ENCODE measurements at places on chromosomes 1 and 21.

DNA sequence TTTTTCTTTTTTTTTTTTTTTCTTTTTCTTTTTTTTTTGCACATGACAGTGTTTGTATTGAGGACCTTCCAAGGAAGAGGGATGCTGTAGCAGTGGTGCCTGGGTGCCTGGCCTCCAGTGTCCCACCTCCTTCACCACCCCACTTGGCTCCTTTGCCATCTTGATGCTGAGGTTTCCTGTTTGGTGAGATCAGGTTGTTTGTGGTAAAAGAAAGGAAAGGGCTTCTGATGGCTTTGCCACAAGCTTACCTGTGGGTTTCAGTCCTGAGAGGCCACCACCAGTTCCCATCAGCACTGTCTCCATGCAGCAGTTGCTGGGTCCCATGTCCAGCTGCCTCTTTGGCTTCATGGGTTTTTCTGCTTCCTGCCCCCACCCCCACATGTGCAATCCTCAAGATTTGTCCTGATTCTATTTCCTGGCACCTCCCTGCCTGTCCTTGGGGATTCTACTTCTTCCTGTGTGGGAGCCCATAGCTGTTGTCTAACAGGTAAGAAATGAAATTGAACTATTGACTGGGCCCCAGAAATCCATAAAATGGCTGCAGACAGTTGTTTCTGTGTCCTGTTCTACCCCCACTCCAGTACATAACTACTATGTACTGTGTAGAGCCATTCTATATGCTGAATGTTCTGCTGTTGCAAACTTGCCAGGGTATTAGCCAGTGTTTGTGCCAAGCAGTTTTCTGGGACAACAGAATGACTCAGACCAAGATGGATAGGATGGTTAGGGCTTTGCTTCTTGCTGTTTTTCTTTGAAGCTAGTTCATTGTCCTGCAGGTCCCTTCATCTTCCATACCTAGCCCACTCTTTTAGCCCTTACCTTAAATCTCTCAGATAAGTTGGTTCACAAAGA is 4.2 kb upstream of the CCDC28B start:
- DNase-seq = no peak

DNA sequence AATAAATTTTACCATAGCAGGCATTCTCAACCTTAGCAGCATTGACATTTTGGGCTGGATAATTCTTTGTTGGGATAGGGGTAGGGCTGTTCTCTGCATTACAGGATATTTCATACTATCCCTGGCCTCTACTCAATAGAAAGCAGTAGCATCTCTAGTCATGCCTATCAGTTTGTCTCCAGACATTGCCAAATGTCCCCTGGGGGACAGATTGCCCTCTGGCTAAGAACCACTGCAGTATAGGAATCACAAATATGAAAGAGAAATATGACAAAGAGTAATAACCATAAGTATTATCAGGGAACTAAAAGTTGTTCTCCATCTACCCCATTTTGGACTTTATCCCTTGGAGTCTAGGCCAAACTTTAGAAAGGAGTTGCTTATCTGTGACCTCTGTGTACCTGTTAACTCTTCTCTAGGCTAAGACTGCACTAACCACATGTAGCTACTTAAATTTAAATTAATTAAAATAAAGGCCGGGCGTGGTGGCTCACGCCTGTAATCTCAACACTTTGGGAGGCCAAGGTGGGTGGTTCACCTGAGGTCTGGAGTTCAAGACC is 76.1 kb downstream of the AGO3 start:
- no peak for DNase-seq

DNA sequence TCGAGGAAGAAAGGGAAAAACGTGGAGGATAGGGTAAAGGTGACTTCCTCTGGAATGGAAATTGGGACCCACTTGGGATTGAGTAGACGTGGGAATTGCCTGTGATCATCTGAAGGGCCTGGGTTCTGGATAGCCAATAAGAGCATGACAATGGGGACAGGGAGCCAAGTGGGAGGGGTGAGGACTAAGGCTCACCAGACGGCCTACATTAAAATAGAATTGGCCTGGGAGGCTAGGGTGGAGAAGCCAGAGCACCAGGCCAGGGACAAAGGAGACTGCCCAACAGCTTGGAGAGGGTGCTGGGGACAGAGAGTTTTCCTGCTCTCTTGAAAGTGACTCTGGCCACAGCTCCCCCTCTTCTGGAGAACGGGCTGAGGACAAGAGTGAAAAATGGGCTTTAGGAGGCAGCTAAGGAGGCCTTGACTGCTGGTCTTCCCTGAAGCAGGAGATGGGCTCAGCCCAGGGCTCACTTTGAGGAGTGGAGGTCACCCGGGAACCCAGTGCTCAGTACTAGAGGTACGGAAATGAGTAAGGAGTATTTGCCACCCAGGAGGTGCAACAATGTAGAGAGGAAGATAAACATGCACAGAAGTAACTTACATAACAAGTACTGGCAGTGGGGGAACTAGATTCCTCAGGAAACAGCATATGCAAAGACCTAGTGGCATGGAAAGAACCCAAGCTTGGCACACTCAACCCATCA is 18.8 kb downstream of the INKA2 start:
- DNase-seq = no peak

GRCh38 chr1:78619446-78619802 is 824 bp upstream of the IFI44L start:
- DNase-seq = no peak

GRCh38 chr1:221439008-221439746 is 302.7 kb downstream of the DUSP10 start:
- peak; percentile 85 for DNase-seq

GRCh38 chr1:150708595-150708994 is 11.6 kb upstream of the GOLPH3L start:
- no peak for DNase-seq

GRCh38 chr1:57860325-57860724 is 436.5 kb upstream of the DAB1 start:
- peak; percentile 34 for DNase-seq

- DNase-seq = no peak
Observed at GRCh38 chr1:28123461-28123961, 35.1 kb upstream of the EYA3 start.

DNA sequence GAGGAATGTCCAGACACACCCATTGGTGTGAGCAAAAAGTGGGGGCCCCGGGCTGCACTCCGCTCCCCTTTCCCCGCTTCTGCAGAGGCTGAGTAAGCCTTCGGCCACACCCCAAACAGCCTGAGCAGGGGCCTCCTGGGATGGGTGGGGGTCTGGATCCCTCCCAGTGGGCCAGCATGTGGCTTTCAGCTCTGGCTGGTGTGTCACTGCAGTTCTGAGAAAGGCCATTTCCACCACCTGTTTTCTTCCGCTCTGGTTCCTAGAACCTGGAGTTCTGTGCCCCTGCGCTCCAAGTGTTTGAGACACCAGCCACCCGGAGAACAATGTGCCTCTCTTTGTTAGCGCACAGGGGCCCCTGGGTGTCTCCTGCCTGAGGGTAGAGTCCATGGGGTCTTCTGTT is 30.9 kb downstream of the SLC37A1 start:
- DNase-seq = no peak

DNA sequence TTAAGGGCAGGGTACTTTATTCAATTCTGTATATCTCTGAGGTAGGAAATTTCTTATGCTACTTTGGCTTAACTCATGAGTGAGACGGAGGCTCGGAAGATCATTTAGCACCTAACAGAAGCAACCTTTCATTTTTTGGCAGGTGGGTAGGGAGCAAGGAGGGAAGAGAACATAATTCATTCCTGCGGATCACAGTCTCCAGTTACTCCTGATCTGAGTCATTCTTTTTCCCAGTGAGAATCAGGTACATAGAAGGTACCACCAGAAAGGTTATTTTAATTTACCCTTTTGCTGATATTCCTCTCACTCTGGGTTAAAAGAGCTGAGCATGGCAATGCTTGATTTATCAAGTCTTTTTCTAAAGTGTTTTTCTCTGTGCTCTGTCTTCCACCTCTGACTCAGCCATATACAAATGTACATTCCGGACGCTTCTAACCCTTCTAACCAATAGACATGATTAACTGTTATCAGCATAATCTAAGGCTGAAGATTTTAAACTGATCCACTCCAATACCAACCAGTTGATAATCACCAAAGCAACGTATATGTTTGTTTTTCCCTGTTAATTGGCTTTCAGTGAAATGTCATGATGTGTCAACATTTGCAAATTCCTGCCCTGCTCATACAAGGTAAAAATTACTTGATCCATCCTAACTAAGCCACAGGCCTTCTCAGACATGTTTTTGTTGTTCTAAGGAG is 271.7 kb downstream of the DUSP10 start:
- DNase-seq = no peak

GRCh38 chr1:95013950-95014574 is 58.7 kb downstream of the ALG14 start:
- DNase-seq = peak; percentile 64

GRCh38 chr1:62064829-62065407 is 129.7 kb upstream of the L1TD1 start:
- no peak for DNase-seq

- DNase-seq = no peak
Observed at GRCh38 chr1:238778113-238778512, 608.3 kb upstream of the CHRM3 start.

DNA sequence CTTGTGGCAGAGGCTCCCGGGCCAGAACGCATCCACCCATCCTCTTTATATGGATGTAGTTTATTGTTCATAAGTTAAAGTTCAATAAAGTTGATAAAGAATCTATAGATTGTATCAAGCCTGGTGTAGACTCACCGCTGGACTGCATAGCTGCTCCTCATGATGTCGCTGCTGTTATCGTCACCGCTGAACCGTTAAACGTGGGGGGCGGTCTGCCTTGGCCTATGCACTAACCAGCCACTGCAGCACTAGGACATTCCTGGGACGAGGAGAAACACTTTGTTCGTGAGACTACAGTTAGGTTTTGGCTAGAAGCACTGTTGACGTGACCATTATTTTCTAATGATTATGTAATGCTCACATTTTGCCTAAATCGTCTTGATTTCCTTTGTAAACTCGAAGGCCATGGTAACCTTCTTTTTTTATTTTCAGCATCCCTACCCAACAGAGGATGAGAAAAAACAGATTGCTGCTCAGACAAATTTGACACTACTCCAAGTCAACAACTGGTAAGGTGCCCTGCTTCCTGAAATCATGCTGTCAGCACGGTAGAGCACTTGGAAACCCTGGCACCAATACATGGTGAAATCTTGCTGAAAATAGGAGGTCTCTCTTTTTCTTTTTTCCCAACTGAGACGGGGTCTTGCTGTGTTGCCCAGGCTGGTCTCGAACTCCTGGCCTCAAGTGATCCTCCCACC is 50.2 kb downstream of the PKNOX1 start:
- DNase-seq = no peak

GRCh38 chr1:63753591-63753990 is 20.2 kb upstream of the ROR1 start:
- DNase-seq = peak; percentile 43

GRCh38 chr1:99887890-99888289 is 37.7 kb downstream of the AGL start:
- no peak for DNase-seq

GRCh38 chr21:42239973-42240372 is 21.0 kb downstream of the ABCG1 start:
- DNase-seq = peak; percentile 10

GRCh38 chr1:175679981-175680652 is 63.3 kb downstream of the TNR start:
- DNase-seq = no peak

DNA sequence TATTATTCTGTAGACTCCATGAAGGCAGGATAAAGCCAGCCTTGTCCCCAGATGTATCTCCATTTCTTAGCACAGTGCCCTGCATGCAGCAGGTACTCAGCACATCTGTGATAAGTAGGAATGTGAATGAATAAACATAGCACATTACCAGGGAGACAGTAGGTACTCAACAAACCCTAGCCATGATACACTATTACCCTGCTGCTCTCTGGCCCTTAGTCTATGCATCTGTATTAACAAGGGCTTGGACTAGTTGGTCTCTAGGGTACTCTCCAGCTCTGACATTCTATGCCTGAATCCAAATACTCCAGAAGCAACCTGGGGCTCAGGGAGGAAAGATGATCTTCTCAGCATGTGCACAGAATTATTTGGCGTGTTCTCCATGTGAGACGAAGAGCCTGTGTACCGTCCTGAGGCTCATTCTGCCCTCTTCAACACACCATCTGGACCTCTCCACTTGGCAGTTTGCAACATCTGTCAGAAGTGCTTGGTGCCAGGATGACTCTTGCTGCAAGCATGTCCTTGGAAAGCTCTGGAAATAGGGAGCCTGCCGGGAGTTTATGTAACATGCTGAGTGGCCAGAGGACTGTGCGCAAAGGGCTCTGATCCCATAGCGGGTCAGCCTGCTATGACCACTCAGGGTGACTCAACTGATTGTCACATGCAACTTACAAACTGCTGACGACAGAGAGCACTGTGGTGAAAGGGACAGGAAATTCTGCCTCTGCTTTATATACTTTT is 228.2 kb upstream of the USP24 start:
- DNase-seq = peak; percentile 67

GRCh38 chr1:172608098-172608601 is 50.8 kb upstream of the FASLG start:
- DNase-seq = no peak

DNA sequence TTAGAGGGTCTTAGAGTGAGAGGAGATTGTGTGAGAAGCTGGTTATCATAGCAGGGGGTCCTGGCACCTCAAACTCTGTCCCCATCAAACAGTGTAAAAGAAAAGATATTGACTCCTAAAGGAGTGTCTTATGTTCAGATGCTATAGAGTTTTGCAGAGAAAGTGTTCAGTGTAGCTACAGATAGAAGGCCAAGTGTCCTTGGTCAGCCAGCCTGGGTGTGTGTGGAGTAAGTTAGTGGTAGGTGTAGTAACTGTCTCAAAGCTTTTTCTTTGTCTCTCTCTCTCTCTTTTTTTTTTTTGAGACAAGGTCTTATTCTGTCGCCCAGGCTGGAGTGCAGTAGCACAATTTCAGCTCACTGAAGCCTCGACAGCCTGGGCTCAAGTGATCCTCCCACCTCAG is 17.2 kb downstream of the CAMTA1 start:
- DNase-seq = no peak
